ENCODE measurements at places on chromosomes 1 and 21.

DNA sequence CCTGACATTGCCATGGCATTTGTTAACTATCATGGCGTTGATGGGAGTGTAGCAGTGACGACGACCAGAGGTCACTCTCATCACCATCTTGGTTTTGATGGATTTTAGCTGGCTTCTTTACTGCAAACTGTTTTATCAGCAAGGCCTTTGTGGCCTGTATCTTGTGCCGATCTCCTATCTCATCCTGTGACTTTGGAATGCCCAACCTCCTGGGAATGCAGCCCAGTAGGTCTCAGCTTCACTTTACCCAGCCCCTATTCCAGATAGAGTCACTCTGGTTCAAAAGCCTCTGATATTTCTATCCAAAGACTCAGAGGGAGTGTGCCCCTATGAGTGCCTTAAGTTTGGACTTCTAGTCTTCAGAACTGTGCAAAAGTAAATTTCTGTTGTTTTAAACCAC lies 130.1 kb downstream of the ADAMTS1 start:
- DNase-seq = no peak

DNA sequence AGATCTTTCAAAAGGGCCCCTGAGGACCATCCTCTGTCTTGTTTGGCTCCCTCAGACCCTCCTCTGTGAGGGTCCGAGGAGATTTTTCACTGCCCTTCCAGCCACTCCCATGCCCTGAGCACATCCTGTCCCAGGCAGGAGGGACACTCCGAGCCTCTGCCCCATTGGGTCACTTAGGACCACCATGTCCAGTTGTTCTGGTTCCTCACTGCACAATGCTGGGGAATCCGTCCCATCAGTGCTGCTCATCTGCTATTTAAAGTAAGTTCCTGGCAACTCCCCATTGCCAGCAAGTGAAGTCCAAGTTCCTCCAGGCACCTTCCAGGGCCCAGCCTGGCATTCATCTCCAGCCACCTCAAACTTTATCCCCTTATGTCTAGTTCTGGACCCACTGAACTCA lies 117.5 kb upstream of the GRIK3 start:
- DNase-seq = no peak

DNA sequence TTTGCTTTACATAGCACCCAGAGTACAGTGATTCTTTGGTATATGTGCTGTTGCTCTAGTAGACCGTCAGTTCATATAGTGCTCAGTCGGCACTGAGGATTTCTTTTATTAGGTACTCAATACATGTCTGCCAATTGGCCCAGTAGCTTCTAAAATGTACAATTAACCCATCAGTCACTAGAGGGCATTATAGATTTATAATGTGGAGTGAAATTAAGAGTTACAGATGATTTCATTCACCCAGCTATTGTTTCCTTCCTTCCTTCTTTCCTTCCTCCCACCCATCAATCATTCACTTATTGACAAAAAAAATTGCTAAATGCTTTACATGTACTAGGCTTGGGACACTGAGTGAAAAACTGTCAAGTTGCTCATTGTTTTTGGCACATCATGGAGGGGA lies 263.6 kb upstream of the USP24 start:
- DNase-seq = no peak

DNA sequence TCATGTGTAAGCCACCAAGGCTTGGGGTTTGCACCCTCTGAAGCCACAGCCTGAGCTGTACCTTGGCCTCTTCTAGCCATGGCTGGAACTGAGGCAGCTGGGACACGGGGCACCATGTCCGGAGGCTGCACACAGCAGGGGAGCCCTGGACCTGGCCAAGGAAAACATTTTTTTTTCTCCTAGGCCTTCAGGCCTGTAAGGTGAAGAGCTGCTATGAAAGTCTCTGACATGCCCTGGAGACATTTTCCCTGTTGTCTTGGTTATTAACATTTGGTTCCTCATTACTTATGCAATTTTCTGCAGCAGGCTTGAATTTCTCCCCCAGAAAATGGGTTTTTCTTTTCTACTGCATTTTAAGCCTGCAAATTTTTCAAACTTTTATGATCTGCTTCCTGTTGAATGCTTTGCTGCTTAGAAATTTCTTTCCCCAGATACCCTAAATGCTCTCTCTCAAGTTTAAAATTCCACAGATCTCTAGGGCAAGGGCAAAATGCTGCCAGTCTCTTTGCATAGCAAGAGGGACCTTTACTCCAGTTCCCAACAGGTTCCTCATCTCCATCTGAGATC lies 295.8 kb downstream of the LTN1 start:
- DNase-seq = no peak

DNA sequence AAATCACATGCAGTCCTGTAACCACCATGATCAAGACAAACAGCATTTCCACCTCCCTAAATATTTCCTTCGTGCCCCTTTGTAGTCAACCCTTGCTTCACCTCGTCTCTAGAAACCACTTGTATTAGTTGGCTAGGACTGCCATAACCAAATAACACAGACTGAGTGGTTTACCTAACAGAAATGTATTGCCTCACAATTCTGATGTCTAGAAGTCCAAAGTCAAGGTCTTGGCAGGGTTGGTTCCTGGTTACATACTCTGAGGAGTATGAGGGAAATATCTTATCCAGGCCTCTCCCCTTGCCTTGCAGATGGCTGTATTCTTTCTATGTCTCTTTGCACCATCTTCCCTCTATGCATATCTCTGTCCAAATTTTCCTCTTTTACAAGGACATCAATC lies 23.3 kb upstream of the FRRS1 start:
- no peak for DNase-seq

- peak; percentile 74 for DNase-seq
Observed at GRCh38 chr21:31580866-31581276, 78.6 kb upstream of the SOD1 start.

DNA sequence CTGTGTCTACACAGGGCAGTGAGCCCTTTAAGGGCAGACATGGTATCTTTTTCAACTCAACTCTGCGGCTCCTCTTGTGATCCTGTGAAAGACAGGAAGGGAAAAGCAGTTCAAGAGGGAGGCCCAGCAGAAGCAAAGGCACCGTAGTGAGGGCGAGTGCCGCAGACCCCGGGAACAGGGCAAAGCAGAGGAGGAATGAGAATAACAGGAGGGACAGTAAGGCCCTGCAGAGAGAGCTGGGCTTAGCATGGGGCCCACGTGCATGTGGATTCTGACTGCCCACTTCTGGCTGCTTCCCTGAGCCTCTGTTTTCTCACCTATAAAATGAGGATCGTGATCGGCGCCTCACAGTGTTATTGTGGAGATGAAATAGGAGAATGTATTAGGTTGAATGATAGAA lies 409.3 kb downstream of the PTPRU start:
- DNase-seq = no peak

- DNase-seq = no peak
Observed at GRCh38 chr1:89657886-89658285, 25.0 kb downstream of the LRRC8C start.

GRCh38 chr1:172117800-172118199 lies 276.5 kb downstream of the DNM3 start:
- DNase-seq = no peak

DNA sequence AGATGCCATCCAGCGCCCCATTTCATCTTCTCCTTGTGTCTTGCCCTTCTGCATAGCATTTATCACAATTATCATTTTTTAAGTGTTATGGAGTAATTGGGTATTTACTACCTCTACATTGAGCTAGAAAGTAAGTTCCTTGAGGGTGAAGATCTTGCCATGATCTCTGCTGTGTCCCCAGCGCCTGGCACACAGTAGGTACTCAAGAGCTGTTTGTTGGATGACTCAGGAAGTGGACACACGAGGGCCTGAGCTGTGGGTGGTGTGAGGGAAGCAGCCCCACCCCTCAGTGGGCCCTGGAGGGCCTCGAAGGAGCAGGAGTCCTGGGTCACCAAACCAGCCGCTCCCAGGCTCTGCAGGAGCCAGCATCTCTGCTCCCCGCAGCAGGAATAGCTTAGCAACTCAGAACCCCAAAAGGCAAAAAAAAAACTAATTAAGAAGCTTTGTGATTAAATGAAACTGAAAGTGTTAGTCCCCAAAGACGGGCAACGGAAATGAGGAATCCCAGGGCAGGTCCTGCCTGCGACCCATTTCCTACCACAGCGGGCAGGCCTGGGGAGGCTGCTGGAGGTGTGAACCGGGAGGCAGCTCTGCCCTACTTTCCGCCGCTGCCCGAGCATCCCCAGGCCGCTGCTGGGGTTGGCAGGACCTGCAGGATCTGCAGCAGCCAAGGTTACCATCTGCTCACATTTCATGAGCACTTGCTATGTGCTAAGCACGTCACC lies 87.7 kb downstream of the LACTBL1 start:
- no peak for DNase-seq

DNA sequence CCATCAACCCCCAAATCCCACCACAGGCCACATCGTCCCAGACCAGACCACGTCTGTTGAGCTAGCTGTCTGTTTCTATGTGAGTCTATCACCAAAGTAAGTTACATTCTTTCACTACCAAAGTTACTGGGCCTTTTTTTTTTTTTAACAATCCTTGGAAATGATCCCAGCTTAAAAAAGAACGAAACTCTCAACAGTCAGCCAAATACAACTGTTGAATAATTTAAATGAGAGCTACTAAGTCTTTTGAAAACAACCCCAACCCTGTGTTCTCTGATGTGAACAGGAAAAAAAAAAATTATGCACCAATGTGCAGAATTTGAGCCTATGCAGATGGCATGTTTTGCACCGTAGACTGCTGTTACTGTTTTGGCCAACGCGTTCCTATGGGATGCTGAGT lies 134.0 kb upstream of the ETS2 start:
- DNase-seq = no peak

GRCh38 chr1:45328680-45329079 lies 2.0 kb downstream of the HPDL start:
- DNase-seq = no peak

GRCh38 chr1:243946946-243947345 lies 96.9 kb upstream of the AKT3 start:
- DNase-seq = peak; percentile 64

DNA sequence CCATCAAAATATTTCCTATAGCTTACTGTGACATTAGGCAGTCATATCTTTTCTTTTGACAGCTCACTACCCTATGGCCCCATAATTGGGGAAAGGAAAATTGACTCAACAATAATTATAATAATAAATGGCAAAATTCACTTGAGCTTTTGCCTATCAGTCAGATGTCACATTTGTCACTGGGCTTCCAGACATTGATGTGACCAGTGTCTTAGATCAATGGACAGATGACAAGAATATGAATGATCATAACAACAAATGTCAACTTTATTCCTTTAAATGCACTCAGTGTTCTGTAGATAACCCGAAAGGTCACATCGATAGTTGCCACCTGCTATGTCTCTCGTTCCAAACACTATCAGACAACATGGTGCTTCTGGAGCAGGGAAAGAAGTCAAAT lies 266.7 kb downstream of the GPATCH2 start:
- DNase-seq = no peak

DNA sequence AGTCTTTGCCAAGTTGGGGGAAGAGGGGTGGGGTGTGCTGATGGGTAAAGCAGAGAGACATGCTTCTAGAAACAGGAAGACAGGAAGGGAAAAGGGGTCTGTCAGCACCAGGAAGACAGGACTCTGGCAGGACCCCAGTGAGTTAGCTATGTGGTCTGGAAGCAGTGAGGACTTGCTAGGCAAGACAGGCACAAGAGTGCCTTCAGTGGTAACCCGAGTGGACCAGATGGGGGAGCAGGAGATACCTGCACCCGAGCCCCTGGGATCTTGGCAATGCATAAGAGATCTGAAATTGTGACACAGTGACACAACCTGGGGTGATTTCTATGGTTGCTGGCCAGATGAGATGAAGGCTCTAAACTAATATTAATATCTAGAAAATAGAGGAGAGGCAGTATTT lies 7.0 kb downstream of the TLR5 start:
- no peak for DNase-seq

GRCh38 chr1:23601135-23601967 lies 42.0 kb upstream of the ID3 start:
- DNase-seq = no peak

- no peak for DNase-seq
Observed at GRCh38 chr1:34833711-34834110, 25.8 kb downstream of the SMIM12 start.

DNA sequence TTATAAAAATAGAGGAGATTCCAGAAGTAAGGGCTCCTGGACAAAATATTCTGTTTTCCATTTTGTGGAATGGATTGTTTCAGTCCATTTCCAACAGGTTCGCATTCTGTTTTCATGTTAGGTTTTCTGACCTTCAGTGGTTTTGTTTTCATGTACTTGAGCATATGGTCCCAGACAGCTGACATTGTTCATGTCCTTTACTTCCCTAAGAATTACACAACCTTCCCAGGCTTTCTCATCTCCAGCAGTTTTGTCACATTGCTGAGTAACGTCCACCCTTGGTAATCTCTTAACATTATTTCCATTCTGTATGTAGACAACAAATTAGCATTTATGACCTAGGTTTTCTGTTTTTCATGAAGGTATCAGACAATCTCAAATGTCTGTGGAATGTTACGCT lies 21.0 kb upstream of the ERRFI1 start:
- no peak for DNase-seq

DNA sequence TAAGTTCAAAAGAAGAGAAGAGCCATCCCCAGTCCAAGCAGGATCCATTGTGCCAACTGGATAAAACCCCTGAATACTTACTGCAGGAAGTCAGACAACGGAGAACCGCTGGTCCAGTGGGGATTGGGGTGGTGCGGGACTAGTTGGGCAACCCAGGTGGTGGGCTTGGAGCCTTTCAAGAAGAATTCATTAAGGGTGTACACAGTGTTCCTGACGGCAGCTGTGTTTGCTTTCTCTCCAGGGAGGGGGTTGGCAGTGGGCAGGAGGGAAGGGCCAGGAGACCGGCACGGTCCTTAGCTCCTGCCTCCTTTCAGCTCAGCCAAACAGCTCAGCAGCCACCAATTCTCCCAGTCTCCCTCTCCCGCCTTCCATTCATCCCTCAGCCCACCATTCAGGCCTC lies 7.1 kb upstream of the CDK18 start:
- no peak for DNase-seq

Data from CD4-positive, alpha-beta T cell (primary cell).